ENCODE measurements at places on chromosomes 7 and 10.

DNA sequence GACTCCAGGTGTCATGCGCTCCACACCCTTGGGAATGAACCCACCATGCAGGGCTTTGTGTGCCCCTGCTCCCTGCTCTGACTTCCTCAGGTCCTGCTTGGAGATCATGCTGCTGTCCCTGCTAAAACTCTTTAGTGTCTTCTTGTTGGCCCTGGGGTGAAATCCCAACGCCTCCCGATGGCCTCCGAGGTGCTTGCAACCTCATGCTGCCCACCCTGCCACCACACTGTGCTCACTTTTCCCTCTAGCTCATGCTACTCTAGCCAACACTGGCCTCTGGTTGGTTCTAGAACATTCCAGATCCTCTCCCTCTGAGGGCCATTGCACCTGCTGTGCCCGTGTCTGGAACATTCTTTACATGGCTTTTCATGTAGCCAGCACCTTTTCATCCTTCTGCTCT lies 227.7 kb downstream of the ADAM12 start:
- no peak for DNase-seq

DNA sequence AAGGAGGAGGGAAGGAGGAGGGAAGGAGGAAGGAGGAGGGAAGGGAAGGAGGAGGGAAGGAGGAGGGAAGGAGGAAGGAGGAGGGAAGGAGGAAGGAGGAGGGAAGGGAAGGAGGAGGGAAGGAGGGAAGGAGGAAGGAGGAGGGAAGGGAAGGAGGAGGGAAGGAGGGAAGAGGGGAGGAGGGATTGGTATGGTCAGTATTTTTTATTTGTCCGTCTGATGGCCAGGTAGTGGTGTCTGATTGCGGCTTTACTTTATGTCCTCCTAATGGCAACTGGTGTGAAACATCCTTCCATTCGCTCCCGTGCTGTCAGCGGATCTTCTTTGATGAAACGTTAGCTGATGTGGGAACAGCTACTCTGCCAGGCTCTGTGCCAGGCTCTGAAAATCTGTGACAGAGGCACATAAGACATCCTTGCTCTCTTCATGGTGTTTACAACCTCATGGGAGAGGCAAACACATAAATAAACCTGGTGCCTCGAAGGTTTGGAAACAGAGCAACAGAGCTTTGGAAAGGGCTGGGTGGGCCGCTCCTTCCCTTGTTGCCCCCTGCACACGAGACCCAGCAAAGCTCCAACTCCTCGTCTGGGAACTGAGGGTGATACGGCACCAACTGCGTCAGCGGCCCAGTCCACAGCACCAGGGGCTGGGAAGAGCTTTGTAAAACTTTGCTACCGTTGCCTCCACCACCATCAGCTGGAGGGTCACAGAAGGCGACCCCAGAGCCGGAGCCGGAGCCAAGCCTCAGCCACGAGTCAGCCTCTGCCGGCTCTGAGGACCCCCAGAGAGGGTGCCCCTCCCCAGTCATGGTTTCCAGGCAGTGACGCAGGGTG lies 40.3 kb downstream of the PDGFA start:
- no peak for DNase-seq

GRCh38 chr10:131891929-131892805 lies 8.6 kb upstream of the PPP2R2D start:
- no peak for DNase-seq

DNA sequence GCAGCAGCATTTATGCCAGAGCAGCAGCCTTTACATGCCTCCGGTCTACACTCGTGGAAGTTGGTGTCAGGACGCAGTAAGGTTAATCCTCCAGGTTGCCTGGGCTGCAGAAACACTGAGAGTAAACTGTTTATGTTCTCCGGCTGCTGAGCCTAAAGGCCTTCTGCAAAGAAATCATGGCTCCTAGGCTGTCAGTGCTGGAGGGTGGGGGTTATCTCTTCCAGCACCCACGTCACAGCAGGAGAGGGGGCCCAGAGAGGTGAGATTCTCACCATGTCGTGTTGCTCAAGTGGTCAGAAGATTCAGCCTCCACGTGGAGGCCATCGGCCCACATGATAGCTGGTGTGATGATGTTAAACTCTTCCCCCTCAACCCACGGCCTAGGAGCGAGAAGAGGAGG lies 41.2 kb downstream of the COL13A1 start:
- no peak for DNase-seq

- no peak for DNase-seq
Measured at GRCh38 chr10:67602268-67602950, 93.6 kb downstream of the CTNNA3 start.

GRCh38 chr10:100567249-100567648 lies 31.5 kb downstream of the HIF1AN start:
- DNase-seq: no peak

GRCh38 chr7:93890464-93891068 lies at the start of gene TFPI2:
TSS of gene TFPI2 (minus strand) at chr7:93890753. CDS start at chr7:93890678, 75 bp downstream.
- no peak for DNase-seq

DNA sequence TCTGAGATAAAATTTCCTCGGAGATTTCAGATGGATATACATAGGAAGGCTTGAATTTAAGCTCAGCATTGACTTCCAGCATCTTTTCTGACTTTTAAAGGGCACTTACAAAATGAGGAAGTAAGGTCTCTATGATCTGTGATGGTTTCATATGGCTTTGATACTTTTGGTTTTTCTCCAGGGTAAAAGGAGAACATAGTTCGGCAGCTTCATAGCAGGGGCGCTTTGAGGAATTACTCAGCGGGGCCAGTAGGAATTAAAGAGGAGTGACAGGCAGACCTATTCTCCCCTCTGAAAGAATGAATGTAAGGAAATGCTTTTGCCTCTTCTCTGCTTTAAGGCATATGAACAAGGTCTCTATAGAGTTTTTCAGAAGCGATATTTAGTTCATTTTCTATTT lies 80.0 kb upstream of the PCDH15 start:
- no peak for DNase-seq

GRCh38 chr7:133047321-133047720 lies 34.6 kb downstream of the CHCHD3 start:
- DNase-seq: no peak

- DNase-seq: peak; percentile 68
Measured at GRCh38 chr7:101743241-101743994, 74.0 kb upstream of the CUX1 start.

GRCh38 chr10:55509168-55509567 lies 708.1 kb upstream of the PCDH15 start:
- DNase-seq: no peak

- no peak for DNase-seq
Measured at GRCh38 chr10:103595933-103596726, 102.6 kb downstream of the NEURL1 start.

- DNase-seq: no peak
Measured at GRCh38 chr10:132752961-132753360, 33.0 kb downstream of the NKX6-2 start.

DNA sequence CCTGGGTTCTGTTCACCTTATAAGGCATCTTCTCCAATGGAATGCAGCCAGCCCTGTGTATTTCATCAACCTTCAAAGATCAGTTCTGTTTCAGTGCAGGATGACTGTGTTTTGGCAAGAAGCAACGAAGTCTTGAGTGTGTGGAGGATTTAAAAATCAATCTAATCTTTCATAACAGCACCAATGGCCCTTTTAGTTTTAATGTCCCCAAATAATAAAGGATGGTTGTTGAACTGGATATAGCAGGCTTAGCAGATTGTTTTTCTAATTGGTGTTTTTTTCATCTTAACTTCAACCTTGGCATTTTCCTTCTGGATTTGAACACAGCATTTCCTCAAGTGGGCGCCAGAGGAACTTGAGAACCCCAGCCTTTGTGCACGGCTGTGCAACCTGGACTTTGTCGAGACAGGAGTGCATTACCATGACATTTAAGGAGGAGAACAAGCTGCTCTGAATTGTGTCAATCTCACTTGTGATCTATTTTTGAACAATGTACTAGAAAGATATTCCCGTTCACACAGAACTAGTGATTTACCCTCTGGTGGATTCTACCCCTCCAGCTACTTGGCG lies 313.3 kb upstream of the AKR1E2 start:
- no peak for DNase-seq

DNA sequence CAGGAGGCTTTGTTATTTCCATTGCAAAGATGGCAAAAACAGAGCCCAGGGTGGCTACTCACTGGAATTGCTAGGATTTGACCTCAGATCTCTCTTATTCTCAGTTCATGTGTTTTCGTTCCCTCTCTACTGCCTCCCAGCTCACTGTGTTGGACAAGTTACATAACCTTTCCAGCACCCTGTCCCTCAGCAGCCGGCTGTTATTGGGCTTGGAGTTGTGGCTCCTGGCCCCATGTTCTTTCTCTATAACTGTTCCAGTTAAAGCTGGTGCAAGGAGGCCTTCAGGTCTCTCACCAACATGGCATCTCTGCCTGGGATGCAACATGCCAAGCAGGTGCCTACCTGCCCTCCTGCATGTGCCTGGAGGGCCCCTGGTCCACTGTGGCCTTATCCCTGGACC lies 56.8 kb downstream of the LRRC18 start:
- DNase-seq: no peak

GRCh38 chr7:25432807-25433206 lies 204.5 kb upstream of the NPVF start:
- no peak for DNase-seq

- no peak for DNase-seq
Measured at GRCh38 chr10:128429835-128430513, 303.8 kb upstream of the MKI67 start.

GRCh38 chr7:55307123-55307916 lies 57.8 kb upstream of the LANCL2 start:
- DNase-seq: peak; percentile 1

DNA sequence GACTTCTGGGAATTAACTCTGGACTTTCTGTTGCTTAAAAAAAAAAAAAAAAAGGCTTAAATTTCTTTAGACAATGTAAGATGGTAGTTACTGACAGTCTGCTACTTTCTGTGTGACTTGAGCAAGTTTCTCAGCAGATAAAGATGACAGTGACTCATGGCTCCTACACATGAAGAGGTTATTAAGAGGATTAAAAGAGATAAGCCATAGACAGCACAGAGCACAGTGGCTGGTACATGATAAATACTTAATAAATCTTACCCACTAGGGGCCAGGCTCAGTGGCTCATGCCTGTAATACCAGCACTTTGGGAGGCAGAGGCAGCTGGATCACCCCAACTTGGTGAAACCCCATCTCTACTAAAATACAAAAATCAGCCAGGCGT lies 174.8 kb downstream of the JAZF1 start:
- no peak for DNase-seq

DNA sequence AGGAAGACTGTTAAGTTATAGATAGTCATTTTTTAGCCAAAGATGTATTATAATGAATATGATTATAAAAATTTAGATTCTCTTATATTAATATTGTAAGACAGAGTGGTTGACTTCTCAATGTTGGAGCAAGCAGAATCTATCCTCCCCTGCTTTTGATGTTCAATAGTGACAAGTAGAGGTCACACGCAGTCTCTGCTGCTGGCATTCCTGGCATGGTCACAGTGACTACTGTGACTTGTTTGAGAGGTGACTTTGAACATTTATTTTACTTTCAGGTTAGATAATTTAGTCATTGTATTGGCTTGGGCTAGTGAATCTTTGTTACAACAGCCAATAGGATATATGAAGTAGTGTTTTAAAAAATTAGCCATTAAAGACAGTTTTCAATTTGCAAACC lies 13.7 kb upstream of the CD36 start:
- DNase-seq: no peak

GRCh38 chr10:30527623-30528428 lies 93.8 kb downstream of the MAP3K8 start:
- no peak for DNase-seq

- DNase-seq: no peak
Measured at GRCh38 chr10:49791100-49791499, 29.0 kb upstream of the OGDHL start.

- no peak for DNase-seq
Measured at GRCh38 chr7:105885387-105886111, 9.2 kb upstream of the ATXN7L1 start.

DNA sequence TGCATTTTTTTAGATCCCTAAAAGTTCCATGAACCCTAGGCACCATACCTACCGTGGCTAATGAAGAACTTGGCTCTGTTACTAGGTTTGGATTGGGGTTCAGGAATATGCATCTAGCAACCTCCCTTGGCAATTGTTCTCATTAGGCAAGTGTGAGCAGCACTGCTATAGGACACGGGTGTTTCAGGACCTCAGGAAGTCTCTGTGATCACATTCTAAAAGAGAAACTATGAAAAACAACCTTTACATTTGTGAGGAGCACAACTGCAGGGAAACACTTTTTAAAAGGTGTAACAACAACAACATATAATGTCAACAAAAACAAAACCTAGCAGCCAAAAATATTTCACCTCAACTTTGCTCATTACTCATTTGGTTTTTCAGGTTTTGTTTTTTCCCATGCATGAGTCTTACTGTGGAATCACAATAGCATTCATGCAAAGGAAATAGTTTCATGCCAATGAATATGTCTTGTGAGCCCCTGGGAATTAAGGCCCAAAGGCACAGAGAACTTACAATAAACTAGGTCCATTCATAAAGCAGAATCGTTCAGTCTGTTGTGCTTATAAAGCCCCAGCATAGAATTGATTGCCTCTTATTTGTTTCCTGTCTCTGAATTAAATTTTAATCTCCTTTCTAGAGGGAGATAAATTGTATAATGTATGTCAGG lies 255.7 kb upstream of the DGKB start:
- no peak for DNase-seq

DNA sequence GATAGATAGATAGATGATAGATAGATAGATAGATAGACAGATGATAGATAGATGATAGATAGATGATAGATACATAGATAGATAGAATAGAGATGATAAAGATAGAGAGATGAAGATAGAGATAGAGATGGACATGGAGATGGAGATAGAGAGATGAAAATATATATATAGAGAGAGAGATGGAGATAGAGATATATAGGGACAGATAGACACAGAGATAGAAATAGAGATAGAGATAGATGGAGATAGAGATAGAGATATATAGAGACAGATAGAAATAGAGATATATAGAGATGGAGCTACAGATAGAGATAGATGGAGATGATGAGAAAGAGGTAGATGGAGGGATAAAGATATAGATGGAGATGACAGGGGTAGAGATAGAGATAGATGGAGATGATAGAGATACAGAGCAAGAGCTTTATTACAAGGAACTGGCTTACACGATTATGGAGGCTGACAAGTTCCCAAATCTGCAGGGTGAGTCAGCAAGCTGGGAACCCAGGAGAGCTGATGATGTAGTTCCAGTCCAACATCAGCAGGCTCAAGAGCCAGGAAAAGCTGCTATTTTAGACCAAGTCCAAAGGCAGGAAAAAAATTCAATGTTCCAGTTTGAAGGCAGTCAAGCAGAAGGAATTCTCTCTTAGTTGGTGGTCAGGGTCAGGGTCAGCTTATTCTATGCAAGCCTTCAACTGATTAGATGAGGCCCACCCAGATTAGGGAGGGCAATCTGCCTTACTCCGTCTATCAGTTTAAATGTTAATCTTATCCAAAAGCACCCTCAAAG lies 37.1 kb downstream of the CAV1 start:
- no peak for DNase-seq

Data from HL-60 (cell line).